AG04449 (cell line): ENCODE measurements at places on chromosomes 2 and 18.

DNA sequence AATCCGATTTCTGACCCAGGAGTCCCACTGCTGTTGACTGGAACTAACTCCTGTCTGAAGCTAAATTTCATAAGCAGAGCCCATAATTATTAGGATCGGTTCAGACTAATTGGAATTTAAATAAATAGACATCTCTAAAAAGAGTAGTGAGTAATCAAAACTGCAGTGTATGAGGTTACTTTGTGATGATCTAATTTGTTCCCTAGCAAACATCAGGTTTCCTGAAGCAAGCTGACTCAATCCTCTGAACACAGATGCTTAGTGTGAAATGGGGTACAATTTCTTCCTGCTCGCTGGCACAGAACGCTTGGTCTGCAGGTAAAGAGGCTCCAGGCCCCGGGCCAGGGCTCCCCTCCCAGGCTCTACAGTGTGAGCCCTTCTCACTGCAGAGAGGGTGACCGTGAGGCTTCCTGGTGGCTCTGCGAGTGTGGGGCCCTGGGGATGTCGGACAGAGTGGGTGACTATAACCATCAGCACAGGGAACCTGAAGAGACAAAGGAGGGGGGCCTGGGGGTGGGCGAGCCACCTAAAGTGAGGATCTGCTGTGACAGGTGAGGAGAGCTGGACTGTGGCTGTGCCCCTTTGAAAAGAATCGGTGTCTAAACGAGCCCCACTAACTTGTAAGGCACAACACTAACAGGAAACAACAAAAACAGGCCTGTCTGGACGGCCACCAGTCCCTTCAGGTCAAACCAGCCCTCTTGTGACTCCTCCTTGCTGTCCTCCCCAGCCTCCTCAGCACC is 20.2 kb downstream of the CHST10 start:
- no peak for DNase-seq

DNA sequence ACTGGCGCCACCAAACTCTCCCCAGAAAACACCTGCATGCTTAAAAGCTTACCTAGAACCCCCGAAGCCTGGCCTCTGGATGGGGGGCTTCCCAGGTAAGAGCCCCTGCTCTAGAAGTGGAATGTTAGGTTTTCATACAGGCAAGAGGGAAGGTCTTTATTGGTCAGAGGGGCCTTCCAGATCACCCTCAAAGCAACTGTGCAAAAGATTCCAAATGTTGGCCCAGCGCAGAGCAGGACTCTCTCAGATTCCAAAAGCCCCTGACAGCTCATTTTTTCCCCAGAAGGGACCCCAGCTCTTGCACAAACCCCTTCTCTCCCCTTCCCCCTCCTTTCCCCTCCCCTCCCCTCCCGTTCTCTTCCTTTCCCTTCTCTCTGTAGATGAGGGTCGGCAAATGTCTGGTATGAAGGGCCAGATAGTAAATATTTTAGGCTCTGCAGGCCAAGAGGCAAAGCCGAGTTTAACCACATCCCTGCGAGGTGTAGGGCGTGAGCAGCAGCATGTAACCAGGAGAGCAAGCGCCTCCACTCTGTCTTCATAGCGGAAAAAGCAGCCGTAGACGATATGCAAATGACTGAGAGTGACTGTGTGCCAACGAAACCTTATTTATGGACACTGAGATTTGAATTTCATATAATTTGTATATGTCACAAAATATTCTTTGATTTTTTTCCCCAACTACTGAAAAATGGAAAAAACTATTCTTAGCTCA is 116.9 kb downstream of the SMAD7 start:
- no peak for DNase-seq

DNA sequence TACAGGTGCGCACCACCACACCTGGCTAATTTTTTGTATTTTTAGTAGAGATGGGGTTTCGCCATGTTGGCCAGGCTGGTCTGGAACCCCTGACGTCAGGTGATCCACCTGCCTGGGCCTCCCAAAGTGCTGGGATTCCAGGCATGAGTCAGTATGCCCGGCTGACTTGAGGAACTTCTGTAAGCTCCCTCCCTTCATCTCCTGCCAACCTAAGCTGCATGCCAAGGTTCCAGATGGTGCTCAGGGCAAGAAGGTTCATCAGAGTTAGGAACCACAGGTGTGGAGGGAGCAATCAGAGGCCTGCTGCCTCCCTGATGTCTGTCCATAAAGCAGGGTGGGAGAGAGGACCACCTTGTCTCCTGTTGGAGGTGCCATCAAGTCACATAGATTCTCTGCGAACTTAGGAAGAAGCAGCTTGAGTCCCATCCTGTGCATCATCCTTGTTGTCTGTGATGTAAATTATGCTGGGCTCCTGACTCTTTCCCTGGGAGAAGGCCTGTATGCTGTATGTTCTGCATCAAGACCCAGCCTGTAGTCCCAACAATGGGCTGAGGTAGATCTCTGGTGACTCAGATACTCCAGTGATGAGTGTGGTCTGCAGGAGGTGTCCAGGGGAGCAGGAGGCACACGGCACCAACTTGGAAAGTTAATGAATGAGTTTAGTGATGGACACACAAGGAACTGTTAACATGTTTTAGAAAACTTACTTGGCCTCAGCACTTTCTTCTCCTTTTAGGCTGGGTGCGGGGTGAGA is 53.1 kb downstream of the TMEM17 start:
- no peak for DNase-seq

GRCh38 chr2:199419428-199419827 is 38.3 kb downstream of the SATB2 start:
- no peak for DNase-seq

DNA sequence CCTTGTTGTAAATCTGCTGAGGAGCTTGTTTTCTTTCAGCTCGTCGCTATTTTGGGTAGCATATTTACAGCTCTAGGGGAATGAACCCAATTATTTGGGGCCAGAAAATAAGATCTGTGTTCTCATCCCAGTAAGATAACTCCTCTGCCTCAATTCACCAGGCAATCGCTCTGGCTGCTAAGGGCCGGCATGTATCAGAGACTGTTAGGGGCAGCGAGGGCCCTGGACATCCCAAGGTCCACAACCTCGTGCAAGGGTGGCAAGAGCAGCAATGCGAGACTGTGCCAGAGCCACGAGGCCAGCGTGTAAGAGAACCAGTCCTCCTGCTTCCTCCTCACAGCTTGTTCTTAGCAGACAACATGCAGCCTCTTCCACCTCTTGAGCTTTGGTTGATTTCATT is 66.1 kb downstream of the DDX1 start:
- no peak for DNase-seq

GRCh38 chr2:33484042-33484621 is 7.7 kb downstream of the RASGRP3 start:
- DNase-seq: no peak

DNA sequence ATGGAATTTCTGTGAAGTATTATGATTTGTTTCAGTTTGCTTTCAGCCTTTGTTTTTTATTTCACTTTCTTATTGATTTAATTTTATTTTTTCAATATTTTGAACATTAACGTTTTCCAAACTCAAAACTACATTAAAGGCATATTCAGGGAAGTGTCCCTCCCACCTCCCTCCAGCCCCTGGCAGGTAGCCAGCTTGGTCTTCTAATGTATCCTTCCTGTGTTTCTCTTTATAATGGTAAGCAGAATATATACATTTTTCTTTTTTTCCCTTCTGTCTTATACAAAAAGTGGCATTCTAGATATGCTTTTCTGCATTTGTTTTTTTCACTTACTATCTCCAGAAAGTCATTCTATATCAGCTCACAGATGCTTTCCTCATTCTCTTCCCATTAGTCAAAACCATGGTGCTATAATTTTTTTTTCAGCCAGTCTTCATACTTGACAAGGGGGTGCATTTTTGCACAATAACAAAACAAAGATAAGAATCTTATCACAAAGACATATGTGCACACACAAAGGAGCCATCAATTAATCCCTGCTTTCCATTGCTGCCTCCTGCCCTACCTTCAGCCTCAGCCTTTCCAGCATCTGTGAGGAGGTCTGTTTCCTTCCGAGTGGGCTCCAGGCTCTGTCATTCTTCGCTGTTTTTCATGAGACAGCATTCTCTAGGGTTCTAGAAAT is 33.7 kb upstream of the TMEM177 start:
- no peak for DNase-seq

DNA sequence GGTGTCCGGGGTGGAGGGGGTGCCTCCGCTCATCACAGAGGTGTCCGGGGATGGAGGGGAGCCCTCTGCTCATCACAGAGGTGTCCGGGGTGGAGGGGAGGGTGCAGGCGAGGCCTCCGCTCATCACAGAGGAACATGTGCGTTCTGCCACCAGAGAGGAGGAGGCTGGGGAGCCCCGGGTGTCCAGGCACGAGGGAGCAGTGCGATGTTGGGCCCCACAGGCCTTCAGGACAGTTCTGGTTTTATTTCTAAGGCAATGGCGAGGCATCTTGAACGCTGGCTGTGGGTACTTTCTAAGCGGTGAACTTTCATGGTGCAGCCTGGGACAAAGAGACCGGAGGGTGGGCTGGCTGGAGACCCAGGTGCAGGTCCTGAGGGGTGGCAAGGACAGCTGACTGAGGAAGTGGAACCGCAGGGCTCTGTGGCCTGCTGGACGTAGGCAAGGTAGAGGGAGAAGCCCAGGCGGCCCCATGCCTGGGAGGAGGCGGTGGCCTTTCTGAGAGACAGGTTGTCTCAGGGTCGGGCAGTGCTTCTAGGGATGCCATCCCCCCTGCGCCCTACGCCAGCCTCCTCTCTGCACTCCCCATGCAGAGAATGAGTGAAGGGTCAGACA is 196.6 kb upstream of the SALL3 start:
- no peak for DNase-seq

DNA sequence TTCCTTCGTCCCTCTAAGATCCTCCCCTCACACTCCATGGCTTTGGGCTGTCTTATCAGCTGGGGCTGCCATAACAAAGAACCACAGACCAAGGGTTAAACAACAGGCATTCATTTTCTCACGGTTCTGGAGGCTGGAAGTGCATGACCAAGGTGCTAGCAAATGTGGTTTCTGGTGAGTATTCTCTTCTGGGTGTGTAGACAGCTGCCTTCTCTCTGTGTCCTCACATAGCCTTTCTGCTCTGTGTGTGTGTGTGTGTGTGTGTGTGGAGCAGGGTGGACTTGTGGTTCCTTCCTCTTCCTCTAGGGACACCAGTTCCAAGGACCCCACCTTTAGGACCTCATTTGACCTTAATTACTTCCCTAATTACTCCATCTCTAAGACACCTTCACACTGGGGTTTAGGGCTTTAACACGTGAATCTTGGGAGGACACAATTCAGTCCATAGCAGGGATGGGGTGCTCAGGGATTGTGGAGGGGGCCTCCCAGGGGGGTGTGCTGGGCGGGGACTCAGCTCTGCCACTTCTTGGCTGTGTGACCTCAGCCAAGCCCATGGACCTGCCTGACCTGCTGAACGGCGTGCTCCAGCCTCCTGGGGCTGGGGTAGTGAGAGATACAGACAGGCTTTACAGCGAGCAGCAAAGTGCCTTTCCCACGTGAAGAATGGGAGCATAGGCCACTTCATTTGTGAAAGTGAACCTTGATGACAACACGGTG is 38.0 kb downstream of the ACKR3 start:
- no peak for DNase-seq

GRCh38 chr2:144931480-144931879 is 411.6 kb upstream of the ZEB2 start:
- no peak for DNase-seq

DNA sequence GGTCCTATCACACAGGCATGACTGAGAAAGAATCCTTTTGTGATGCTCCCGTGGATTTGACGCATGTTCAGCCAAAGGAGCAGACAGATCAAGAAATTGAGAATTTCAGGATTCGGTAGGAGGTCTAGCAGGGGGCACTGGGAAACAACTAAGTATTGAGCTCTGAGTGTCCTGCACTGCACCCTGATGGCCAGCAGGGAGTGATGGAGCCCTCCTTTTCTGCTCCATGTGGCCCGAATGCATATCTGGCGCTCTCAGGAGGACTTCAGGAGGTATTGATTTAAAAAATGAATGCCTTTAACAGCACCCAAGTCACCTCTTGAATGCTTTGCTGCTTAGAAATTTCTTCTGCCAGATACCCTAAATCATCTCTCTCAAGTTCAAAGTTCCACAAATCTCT is 58.0 kb downstream of the ZNF519 start:
- no peak for DNase-seq

- DNase-seq: no peak
Measured at GRCh38 chr18:39911716-39912115, 2043.3 kb upstream of the PIK3C3 start.

GRCh38 chr2:219897456-219897855 is 270.0 kb downstream of the SLC4A3 start:
- no peak for DNase-seq

DNA sequence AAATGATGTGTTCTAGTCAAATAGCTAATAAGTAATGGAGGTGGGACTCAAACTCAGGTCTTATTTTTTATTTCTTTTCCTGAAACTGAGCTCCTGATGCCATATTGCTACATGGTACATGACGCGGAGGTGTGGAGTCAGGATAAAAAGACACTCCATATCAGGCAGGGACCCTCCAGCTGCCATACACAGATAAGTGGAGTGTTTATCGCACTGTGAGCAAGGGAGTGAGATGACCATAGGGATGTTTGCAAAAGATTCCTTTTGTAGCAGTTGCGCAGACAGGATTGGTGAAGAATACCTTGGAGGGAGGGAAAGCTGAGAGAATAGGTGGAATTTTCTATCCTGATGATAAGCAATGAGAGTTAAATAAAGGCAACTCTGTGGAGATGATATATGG is 657.2 kb downstream of the RNF144A start:
- no peak for DNase-seq

- DNase-seq: no peak
Measured at GRCh38 chr2:158181171-158181570, 79.5 kb downstream of the UPP2 start.

GRCh38 chr2:20409039-20409438 is 37.8 kb upstream of the RHOB start:
- DNase-seq: no peak

- no peak for DNase-seq
Measured at GRCh38 chr2:96374211-96374951, 38.8 kb downstream of the NCAPH start.

GRCh38 chr2:64062840-64063239 is 43.6 kb upstream of the VPS54 start:
- peak; percentile 29 for DNase-seq

GRCh38 chr2:60094450-60094929 is 459.0 kb downstream of the BCL11A start:
- no peak for DNase-seq

DNA sequence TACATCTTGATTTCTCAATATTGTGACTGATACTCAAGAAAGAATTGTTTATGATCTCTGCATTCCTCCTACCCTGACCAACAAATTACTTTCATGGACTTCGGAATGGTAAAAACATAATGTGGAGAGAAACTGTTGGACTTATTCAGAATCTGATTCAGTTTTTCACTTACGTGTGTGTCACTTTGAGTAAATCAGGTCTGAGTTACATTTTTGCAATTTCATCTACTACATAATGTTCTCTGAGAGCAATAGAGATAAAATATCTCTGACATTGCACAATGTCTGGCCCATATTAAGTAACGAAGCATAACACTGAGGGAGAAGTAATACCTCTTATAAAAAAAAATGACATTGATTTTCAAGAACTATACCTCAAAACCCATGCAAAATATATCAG is 1337.9 kb upstream of the CHAC2 start:
- DNase-seq: no peak

GRCh38 chr2:68000170-68000825 is 62.5 kb downstream of the C1D start:
- DNase-seq: no peak

- DNase-seq: no peak
Measured at GRCh38 chr2:240438810-240439697, 3.6 kb downstream of the GPC1 start.
